ENCODE measurements at places on chromosomes 3 and 15. TPM values are rescaled to one million over a fixed set of nuclear protein-coding genes. Genes with fewer than 3 reads are reported as not detected.

Gene EPM2AIP1
- 3.1 TPM for total RNA-seq

Gene CCR1
- total RNA-seq = not detected

Gene SERPINI2
- not detected for total RNA-seq

Gene AMIGO3
- total RNA-seq = not detected

Gene CADPS
- not detected for total RNA-seq

Gene RTP4
- total RNA-seq = not detected

Gene TRMT10C
- total RNA-seq = 42.9 TPM

Gene ALPK3
- total RNA-seq = 0.08 TPM

Gene GOLGA6A
- total RNA-seq = not detected

Gene ARGFX
- total RNA-seq = not detected

Gene ATP13A5
- total RNA-seq = not detected

Gene GOLGA8H
- 0.08 TPM for total RNA-seq

Gene PRICKLE2
- 8.4 TPM for total RNA-seq

Gene MCF2L2
- total RNA-seq = 0.55 TPM

Gene PGBD4
- total RNA-seq = 0.47 TPM
